ENCODE measurements at places on chromosomes 16 and 17.

GRCh38 chr16:88366032-88366703, 16.6 kb upstream of the ZNF469 start:
- no peak for DNase-seq

- peak; percentile 53 for DNase-seq
Observed at GRCh38 chr17:17824119-17824782, 12.5 kb downstream of the SREBF1 start.

DNA sequence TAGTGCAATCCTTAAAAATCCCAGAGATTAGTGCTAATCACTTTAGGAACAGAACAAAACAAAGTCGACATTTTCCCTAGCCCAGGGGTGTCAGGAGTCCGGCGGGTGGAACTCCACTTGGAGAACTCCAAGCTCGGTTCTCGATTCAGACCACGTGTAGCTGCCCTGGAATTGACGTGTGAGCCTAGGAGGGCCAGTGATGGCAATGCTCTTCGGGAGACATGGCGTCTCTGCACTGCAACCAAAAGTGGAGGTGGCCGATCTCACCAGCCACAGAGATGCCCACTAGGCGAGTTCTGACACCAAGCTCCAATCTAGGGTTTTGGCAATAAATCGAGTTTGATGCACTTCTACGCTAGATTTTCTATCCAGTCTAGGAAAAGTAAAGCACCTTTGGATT, 17.6 kb downstream of the MAP1LC3B start:
- DNase-seq = no peak

- no peak for DNase-seq
Observed at GRCh38 chr17:1767358-1767757, 5.5 kb downstream of the SERPINF1 start.

DNA sequence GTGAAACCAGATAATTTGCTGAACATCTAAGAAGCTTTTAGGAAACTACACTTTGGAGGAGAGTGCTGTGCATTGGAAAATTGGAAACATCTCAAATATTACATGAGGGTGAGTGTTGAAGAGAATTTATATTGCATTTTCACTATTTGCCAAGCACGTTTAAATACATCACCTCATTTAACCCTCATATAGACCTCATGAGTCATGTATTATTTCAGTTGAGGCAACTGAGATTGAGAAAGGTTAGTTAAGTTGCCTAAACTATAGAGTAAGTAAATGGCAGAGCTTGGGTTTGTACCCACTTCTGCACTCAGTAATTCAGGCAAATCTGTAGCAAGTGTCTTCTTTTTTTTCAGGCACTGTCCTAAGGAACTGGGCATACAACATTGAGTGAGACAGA, 3.7 kb upstream of the NLK start:
- DNase-seq = no peak

DNA sequence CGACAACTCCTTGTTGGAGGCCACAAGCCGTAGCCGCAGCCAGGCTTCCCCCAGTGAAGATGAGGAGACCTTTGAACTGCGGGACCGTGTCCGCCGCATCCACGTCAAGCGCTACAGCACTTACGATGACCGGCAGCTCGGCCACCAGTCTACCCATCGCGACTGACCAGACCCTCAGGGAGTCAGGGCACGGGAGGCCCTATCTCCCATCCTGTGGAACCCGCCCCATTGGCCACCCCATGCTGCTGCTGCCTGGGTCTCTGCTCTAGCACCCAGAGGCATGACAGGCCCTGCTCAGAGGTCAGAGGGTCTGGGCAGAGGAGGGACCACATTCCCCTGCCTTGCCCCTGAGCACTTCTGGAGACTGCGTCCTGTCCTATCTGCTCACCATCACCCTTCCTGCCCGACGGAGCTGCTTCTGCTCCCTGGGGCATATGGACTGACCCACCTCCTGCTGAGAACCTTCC, 8.9 kb downstream of the TNFAIP1 start:
- no peak for DNase-seq

- no peak for DNase-seq
Observed at GRCh38 chr17:60354223-60354622, 37.7 kb downstream of the USP32 start.

DNA sequence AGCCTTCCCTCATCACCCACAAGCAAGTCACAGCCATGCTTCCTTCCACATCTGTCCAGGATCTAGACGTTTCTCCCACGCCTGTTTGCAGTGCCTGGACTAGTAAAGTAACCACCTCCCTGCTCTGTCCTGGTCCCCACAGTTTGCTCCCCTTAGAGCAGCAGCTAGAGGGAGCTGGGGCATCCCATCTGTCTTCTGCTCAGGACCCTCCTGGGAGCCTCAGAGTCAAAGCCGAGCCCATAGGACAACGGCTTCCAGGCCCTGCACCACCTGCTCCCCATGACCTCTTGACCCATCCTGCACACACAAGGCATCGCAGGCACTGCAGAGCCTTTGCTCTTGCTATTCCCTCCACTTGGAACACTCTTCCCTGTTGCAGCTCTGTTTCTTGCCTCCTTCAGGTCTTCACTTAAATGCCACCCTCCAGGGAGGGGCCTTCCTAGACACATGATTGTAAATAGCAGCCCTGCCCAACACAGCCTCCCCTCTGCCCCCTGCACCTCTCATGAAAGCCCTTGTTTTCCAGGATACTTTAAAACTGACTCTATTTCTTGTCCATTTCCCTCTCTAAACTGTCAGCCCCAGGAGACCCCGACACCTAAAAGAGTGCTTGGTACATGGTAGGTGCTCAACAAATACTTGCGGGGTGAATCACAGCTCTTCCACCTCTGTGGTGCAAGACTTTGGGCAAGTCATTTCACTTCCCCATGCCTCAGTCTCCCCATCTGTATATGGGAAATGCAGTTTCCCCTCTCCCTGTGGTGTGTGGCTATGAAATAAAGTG, 3.1 kb downstream of the NATD1 start:
- no peak for DNase-seq

DNA sequence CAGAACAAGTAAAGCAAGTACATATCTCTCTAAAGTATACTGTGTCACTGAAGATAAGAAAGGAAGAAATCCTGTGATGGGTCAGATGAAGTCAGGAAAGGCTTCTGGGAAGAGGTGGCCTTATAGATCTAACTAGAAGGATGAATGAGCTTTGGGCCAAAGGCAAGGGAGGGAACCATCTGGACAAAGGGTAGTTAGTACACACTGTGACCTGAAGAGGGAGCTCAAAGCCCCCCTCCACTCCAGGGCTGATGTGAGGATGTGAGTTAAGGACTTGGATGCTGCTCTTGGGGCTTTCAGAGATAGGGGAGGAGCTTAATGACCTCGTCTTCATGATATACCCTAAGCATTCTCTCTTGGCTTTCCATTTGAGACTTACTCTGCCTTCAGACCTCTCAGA, 185.3 kb upstream of the CACNG3 start:
- DNase-seq = peak; percentile 70

GRCh38 chr17:30187573-30187972, 47.9 kb downstream of the SLC6A4 start:
- DNase-seq = no peak

DNA sequence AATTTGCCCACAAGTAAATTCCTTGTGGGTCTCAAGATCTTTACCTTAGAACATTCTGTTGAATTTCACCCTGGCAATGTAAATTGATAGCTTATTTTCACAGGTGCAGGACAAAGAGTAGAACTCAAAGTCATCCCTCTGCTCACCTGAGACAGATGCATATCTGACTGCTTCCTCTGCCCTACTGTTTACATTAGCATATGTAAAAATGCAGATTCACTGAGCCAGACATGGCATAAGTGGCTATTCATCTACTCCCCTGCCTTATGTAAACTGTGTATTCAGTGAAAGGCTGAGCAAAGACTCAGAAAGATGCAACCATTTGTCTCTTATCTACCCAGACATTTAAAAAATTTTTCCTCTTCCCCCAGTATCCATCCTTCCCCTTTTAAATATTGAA, 22.3 kb upstream of the MILR1 start:
- DNase-seq = no peak

DNA sequence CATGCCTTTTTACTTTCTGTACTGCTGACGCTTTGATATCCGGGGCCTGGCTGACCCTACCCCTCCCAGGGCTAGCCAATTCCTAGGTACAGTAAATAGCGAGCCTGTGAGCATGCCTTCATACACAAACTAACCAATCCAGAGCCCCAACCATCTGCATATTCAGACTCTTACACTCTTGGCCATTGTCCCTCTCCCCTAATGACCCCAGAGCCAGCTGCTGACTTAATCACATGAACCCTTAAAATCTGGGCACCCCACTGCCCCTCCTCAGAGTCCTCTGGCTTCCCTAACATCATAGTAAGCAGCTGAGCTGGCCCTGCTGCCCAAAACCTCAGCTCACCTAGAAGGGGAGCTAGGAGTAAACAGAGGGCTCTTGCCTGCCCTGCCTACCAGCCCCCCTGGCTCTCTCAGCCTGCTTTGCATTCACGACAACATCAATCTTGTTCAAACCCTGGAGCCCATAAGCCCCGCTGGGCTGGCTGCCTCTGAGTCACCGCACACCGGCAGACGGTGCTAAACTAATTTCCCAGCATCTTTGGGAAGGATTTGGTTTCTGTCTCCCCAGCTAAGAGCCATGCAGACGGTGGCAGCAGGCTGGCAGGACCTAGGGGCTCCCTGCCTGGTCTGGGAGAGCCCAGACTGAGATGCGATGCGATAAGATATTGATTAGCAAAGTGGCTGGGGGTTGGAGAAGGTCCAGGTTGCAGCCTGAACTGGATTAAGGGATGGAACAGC, 63.2 kb downstream of the CLEC19A start:
- no peak for DNase-seq

- no peak for DNase-seq
Observed at GRCh38 chr17:75707079-75707571, 14.1 kb upstream of the ITGB4 start.

DNA sequence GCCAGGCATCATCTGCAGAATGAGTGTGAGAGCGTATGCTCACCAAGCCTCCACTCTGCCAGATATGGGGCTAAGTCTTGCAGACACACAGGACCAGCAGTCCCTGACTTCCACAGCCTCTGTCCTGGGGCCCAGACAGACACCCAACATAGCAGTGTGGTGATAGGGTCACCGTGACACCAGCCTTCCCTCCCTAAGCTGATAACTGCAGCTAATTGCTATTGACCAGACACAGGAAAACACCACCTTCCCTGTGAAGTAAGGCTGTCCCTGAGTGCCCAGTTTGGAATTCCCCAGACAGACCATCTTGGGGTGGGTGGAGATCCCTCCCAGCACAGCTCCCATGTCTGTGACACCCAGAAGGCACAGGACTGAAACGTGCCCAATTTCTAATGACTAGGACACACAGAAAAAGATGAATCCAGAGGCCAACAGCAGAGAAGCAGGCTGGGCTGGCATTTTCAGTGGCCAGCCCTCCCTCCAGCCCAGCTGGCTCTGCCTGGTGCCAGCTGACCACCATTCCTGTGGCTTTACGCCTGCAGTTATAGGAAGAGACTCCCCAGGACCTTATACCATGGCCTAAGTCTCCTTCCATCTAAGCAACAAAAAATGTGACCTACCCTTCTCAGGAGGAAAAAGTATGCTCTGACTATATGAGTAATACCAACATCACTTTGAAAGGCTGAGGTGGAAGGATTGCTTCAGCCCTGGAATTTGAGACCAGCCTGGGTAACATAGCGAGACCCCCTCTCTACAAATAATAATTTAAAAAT, 30.3 kb downstream of the ATPAF2 start:
- no peak for DNase-seq

DNA sequence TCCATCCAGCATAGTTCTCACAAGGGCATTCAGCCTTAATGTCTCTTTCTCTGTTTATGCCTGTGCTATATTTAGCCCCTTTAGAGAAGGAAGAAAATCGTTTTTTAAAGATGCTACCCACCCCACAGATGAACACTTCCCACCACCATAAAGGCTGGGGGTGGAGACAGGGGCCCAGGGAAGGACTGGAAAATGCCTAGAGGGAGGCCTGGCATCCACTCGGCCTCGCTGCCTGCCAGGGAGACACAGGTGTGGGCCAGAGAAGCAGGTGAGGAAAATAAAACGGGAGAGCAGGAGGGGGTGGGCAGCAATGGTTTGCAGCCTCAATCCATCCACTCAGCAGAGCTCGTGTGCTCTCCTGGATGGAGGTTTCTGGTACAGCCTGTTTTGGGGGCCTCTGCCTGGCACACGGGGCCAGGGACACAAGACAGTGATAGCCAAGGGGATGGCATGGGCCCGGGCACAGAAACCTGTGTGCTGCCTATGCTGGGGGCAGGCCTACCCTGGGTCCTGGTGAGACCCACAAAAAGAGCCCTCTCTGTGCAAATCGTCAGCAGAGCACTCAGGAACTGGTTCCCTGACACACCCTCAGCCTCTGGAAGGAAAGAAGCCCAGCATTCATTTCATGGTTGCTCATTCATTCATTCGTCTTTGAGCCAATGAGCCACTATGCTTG, 121.4 kb downstream of the C16orf78 start:
- no peak for DNase-seq

Measured in activated CD4-positive, alpha-beta T cell treated with anti-CD3 and anti-CD28 coated beads, Interleukin-10, Interleukin-2, amounts not matched to agents 100 ng/mL and 50 ng/mL, durations not matched to agents 16 hours and 8 hours (primary cell).